ENCODE measurements at places on chromosomes 3 and 15. TPM values are rescaled to one million over a fixed set of nuclear protein-coding genes. Genes with fewer than 3 reads are reported as not detected.

GRCh38 chr3:119293105-119293870 lies 895 bp upstream of the ARHGAP31 start:
- H3K36me3 ChIP-seq: no peaks in the 10 kb centered on the region
- H3K27ac ChIP-seq: no peak overlapping the region
- peak overlapping the region; percentile 68 for H3K4me3 ChIP-seq

DNA sequence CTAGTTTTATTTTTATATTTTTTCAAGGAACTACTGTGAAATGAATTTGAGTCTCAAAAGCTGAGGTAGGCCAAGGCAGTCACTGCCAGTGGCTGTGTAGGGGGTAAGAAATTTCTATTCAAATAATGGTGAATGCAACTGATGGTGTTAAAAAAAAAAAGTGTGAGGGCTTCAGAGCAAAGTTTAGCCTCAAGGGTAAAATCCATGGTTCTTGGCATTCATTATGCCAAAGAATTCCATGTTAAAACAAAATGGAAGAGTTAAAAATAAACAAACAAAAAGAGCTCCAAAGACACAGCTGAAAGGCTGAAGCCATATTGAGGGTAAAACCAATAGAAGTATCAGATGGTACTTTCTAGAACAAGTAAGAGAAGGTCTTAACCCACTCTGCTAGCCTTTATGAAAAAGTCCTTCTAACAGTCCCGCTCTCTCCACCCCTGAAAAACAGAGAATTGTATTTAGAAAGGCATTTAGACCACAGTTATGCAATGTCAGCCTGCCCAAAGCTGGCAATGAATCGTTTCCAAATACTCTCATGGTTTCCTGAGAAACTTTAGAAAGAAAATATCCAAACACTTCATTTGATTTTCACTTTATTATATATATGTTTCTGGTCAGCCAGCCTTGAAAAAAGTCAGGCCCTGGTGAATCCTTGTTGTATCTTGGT lies 158.4 kb upstream of the GMNC start:
- H3K27ac ChIP-seq: no peak overlapping the region
- no peak overlapping the region for H3K4me3 ChIP-seq
- no peak for DNase-seq
- H3K4me1 ChIP-seq: no peaks in the 10 kb centered on the region

DNA sequence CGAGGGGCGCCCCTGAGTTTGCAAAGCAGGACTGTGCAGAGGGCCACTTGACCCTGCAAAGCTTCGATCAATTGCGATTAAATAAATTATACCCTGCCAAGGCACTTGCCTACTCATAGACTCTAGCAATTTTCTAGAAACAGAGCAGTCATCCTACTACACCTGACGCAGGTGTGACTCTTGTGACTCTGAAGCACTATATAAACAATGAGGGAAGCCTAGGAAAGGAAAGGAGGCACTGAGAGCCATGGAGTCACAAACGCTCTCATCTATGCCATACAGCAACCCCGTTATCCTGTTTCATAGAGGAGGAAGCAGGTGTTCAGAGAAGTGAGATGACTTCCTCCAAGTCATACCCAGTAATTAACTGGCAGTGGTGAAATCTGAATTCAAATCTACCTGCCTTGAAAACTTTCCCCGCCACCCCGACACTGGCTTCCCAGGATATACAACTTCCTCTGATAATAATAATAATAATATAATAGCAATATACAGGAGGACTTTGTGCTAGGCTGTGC lies 14.4 kb downstream of the ARHGEF3 start:
- H3K4me3 ChIP-seq: no peak overlapping the region
- DNase-seq: no peak
- no peaks in the 10 kb centered on the region for H3K36me3 ChIP-seq
- H3K4me1 ChIP-seq: peaks cover 11% of the 10 kb centered on the region

The NCK1 gene
- total RNA-seq: 25.6 TPM

Data from HCT116 (cell line).